RPMI8226 (cell line): ENCODE measurements at places on chromosomes 4 and X.

DNA sequence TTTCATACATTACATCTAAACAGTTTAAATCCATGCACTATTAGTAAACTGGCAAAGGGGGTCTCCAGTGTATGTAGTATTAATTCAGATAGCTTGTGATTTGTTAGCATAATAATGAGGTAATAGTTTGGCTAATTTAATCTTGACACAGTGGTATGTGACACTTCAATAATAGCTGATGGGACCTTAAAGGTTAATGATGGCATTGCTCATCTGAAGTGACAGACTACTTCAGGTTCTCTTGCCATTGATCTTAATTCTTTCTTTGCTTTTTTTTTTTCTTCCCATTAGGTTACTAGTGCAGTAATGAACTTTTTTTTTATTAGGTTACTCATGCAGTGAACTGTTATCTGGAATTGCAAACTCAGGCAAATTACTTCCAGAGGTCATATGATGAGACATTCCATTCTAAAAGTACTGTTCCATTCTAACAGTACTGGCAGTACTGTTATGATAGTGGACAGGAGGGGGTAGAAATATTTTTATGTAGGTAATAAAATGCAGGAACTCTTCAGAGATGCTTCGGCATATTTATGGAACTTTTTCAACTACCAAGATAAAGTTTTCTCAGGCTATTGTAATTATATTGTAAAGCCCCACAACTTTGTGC is 911.3 kb upstream of the LCORL start:
- DNase-seq = no peak

DNA sequence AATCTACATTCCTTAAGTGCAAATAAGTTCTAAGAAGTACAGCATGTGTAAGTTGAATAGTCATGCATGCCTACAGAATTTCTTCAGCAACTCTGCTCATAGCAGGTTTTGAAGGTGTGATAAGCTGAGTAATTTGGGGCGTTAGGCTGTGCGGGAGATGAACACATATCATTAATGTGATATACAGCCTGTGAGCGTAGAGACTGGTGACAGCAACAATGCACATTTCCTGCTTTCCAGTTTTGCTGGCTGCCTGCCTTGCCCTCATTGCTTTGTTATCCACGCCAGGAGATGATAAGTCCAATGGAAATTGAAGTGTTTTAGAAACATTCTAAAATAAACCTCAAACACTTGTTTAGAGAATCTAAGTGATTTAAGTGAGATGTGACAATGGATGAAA is 1709.4 kb downstream of the ARAP2 start:
- no peak for DNase-seq

DNA sequence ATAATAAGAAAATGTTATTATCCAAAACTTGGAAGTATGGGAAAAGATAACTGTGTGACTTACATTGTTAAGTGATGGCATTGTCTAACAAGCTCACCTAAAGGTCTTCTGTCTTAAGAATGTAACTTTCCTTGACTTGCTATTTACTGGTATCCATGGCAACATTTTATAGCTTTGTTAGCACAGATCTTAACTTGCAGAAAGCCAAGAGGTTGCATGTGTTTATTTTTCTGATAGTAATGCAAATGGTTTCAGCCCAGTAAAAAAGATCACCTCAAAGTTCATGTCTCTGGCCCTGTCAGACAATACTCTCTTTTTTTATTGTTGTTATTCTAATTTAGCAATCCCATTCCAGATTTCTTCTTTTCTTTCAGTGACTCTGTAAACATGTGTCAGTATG is 425.3 kb downstream of the SPRY1 start:
- DNase-seq = no peak

GRCh38 chrX:26788402-26788998 is 572.5 kb downstream of the MAGEB5 start:
- no peak for DNase-seq

GRCh38 chr4:177667687-177668086 is 225.4 kb upstream of the AGA start:
- DNase-seq = peak; percentile 20

GRCh38 chrX:46444011-46444410 is 101.2 kb downstream of the ZNF674 start:
- DNase-seq = no peak

- DNase-seq = no peak
Measured at GRCh38 chr4:173009129-173009823, 159.3 kb upstream of the GALNT7 start.

GRCh38 chr4:38684951-38685844 is 21.2 kb downstream of the KLF3 start:
- DNase-seq = no peak

DNA sequence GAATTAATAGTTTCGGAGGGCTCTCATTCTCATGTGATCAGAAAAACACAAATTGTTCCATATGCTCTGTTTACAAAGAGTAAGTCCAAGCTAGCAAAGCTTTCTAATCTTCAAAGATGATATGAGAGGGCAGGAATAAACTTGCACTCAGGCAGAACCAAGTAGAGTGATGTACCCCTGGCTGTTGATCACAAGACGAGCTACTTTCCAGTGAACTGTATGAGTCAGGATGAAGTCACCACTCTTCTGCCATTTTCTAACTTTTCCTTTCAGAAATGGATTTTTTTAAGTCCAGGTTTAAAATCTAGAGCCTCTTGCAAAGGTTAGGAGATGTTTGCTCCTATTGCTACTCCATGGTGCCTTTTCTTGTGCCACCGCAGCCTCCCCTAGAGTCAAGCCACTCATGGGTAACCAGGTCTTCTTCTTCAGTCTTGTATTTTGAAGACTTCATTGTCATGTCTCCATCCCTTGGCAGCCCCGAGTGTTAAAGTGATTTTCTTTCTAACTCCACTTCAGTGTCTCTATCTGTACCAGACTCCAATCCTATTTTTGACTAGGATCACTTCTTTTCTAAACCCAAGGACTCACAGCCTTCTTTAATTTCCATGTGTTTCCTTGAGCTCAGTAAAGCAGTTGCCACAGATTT is 171.9 kb upstream of the GALNT7 start:
- DNase-seq = no peak

DNA sequence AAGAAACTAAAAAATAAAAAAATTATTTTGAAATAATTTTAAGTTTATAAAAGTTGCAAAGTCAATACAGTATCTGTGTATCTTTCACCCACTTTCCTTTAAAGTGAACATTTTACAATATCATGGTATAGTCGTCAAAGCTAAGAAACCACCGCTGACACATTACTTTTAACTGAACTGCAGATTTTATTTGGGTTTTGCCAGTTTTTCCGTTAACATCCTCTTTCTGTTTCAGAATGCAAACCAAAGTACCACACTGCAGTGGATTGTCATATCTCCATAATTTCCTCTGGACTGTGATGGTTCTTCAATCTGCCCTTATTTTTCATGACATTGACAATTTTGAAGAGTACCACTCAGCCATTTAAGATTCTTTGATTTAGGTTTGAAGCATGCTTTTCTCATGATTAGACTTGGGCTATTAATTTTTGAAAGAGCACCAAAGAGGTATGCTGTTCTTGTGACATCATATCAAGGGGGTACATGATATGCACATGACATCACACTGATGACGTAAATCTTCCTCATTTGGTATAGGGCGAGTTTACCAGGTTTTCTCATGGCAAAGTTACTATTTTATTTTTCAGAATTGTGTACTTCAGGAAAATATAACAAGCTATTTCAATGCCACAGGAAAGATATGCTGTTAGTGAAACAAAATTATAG is 3.6 kb upstream of the CXCL1 start:
- no peak for DNase-seq

GRCh38 chr4:108048997-108049396 is 59.3 kb downstream of the HADH start:
- no peak for DNase-seq

- no peak for DNase-seq
Measured at GRCh38 chr4:150983851-150984250, 31.2 kb downstream of the LRBA start.

DNA sequence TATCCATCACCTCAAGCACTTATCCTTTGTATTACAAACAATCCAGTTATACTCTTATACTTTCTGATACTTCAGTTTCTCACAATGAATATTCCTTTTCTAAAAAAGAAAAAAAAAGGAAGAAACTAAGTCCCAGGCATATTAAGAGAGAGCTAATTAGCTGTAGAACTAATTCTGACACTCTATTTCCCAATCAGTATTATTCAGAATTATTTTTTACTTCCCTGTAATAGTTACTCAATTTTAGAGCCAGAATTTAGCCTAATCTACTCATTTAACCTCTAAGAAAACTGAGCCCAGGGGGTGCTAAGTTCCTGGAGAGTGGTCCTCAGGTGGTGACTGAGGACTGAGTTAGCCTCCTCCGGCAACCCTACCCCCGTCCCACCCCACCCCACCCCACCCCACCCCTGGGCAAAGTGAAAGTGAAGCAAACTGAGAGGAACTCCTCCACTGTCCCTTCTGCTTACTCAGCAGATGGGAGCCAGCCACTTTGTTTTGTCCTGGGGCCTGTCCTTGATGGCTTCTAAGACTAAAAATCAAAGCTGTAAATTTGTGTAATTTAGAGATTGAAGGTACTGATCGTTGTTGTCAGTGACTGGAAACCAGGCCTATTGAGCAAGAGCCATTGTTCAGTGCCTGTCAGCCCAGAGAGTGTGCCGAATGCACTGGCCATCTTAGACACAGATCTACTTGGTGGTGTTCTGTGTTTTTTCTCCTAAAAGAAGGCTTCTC is 162.1 kb downstream of the CBR4 start:
- no peak for DNase-seq

- peak; percentile 13 for DNase-seq
Measured at GRCh38 chr4:102761296-102761701, 531 bp upstream of the MANBA start.

GRCh38 chr4:113051361-113051760 is 1.9 kb downstream of the ANK2 start:
- no peak for DNase-seq

- DNase-seq = no peak
Measured at GRCh38 chr4:82437285-82438005, 7.1 kb downstream of the ENOPH1 start.

GRCh38 chr4:186787536-186787935 is 63.9 kb upstream of the FAT1 start:
- DNase-seq = no peak

DNA sequence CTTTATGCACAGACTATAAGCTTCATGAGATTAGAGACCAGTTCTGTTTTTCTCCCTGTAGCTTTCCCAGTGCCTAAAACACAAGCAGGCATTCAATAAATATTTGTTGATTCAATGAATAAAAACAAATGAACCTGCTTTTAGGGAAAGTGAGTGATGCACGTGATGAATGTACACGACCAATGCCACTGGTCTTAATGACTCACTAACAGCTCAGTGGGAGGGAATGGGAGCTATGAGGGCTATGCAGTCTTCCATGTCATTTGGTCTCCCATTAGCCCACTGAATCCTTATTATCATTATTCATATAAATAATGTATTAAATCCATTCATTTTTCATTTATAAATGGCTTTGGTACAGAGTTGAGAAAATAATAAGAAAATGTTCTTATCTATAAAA is 247.4 kb downstream of the FBXO8 start:
- DNase-seq = no peak

DNA sequence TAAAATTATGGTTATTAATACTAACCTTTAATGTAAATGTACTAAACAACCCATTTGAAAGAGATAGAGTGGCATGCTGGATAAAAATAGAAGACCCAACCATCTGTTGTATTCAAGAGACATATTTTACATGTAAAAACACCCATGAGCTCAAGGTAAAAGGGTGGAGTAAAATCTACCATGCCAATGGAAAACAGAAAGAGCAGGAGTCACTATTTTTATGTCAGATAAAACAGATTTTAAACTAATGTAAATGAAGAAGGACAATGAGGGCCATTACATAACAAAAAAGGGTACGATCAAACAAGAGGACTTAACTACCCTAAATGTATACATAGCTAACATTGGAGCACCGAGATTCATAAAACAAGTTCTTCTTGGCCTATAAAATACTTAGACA is 66.3 kb downstream of the ITM2A start:
- no peak for DNase-seq

GRCh38 chr4:75939890-75940691 is 722 bp downstream of the NAAA start:
- peak; percentile 74 for DNase-seq

- no peak for DNase-seq
Measured at GRCh38 chr4:21826071-21826470, 122.5 kb downstream of the KCNIP4 start.

DNA sequence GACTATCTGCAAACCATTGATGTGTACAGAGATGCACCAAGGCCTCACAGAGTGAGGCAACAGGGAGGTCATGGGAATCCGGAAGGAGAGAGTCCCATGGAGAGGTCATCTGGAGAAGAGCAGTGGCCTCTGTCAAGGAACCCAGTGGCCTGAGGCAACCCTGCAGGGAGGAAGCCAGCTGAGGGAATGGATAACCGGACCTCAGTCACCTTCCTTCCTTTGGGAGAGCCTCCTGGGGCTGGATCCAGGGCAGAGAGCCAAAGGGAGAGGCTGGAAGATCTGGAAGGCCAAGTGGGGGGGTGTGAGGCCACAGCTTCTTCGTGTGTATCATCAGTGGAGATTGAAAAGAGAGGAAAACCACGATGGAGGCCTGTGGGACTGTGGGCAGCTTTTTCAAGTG is 24.3 kb upstream of the CD38 start:
- no peak for DNase-seq

- no peak for DNase-seq
Measured at GRCh38 chr4:182143086-182143821, 99.9 kb upstream of the TENM3 start.

- DNase-seq = no peak
Measured at GRCh38 chr4:8461086-8461485, 20.5 kb downstream of the TRMT44 start.

- DNase-seq = no peak
Measured at GRCh38 chr4:7584606-7585159, 150.0 kb upstream of the PSAPL1 start.

GRCh38 chr4:55906989-55907388 is 41.8 kb upstream of the CEP135 start:
- DNase-seq = no peak
